Heart right ventricle (tissue), 16 donors: ENCODE measurements at places on chromosomes 12 and 14.
A peak's percentile ranks its signal among the peaks of the same experiment; 100 is the strongest.

GRCh38 chr14:64960762-64961276 lies 11.3 kb downstream of the RAB15 start:
- no peak for DNase-seq

DNA sequence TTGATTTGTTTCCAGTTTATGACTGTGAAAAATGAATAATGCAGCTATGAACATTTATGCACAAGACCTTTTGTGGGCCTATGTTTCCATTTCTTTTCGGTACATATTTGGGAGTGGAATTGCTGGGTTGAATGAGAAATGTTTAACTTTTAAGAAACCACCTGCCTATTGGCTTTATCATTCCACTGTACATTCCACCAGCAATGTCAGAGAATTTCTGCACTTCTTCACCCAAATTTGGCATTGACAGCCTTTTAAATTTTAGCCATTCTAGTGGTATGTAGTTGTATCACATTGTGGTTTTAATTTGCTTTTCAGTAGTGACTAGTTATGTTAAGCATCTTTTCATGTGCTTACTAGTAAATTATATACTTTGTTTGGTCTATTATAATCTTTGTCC lies 317.0 kb upstream of the TMTC1 start:
- DNase-seq: no peak

DNA sequence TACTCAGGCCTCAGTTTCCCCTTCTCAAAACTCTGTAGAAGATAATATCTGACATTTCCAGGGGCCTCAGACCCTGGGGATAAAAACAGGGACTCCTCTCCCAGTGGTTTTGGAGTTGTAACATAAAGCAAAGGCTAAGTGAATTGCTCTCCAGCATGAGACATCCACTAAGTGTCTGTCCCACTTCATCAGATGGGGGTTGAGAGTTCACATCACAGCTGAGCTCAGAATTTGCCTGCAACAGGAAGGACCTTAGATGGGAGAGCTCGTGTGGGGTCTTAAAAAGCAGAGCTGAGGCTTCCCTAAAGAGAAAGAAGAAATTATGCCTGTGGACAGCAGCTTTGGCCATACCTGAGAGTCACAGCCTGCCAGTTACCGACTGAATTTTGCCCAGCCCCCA lies 61.1 kb downstream of the TBX5 start:
- DNase-seq: no peak

DNA sequence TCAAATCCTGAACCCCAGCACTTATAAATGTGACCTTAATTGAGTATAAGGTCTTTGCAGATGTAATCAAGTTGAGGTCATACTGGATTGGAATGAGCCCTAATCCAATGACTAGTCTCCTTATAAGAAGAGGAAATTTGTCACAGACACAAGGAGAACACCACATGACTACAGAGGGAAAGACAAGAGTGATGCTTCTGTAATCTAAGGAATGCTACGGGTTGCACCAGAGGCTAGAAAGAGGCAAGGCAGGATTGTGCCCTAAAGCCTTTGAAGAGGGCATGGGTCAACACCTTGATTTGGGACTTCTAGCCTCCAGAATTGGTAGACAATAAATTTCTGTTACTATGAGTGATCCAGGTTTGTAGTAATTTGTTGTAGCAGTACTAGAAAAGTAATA lies 135.0 kb downstream of the FOXG1 start:
- no peak for DNase-seq

GRCh38 chr12:2032506-2032905 lies 20.3 kb upstream of the CACNA1C start:
- no peak for DNase-seq

- DNase-seq: no peak
These were observed 53.8 kb downstream of the TESC start for GRCh38 chr12:117045160-117046010.

DNA sequence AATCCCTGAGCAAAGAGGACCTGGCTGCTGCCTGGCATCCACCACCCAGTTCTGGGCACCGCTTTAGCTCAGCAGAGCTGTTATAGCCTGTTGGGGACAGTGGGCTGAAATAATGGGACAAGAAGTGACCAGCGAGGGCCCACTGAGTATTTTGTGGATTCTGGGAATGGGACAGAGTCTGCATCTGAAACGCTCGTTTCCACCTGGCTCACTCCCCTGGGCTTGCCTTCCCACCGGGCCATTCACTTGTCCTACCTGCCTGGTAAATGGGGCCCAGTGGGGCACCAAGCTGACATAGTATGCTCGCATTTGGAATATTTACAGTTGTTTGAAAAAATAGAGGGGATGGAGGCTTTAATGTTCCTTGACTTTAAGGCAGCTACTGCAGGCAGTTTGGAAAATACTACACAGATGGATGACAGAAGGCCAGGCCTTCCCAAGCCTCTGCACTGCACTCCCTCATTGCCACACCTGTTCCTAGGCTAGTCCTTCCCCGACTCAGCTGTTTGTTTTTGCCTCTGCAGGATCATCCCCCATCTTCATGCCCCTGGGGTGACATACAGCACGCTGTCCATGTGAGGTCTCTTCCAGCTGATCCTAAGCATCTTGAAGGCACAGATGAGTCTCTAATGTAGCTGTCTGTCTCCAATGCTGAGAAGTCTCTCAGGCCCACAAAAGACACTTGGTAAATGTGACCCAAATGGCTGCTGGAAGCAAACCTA lies 61.3 kb upstream of the DICER1 start:
- DNase-seq: no peak

- DNase-seq: no peak
These were observed 2.9 kb downstream of the RBM23 start for GRCh38 chr14:22915886-22916521.

DNA sequence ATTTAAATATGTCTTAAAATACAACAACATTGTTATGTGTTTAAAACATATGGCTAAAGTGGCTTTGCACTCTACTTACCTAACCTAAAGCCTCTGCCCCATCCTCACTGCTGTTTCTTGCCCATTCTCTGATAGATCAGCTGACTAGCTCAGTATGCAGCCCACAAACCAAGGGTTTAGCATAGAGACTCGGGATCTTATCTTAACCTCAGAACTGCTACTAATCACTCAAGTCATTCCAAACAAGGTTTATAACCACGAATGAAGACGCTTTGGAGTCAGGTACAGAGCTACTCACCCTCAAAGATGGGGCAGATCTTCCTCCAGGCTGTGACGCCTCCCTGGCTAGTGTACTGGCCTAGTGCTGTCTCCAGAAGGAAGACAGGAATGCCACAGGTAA lies 19.3 kb downstream of the SLC6A13 start:
- DNase-seq: no peak

- DNase-seq: no peak
These were observed 72.4 kb upstream of the SSTR1 start for GRCh38 chr14:38135106-38135867.

DNA sequence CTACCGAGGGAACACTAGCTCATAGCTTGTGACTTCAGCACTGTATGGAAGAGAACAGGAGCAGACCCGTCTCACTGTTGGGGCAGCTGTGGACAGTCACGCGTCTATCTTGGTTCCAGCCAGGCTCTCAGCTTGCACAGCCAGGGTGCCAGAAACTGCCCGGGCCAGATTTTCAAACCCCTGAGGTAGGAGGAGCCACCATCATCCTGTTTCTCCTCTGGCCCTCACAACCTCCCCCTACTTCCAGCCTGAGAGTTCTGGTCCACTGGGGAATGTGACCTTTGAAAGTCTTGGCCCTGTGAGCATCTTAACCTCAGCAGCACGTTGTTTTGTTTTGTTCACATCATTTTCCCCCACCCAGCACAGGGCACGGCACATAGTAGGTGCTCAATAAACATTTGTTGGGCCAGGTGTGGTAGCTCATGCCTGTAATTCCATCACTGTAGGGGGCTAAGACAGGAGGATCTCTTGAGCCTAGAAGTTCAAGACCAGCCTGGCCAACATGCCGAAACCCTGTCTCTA lies 50.4 kb downstream of the PSMA6 start:
- DNase-seq: peak; percentile 52

DNA sequence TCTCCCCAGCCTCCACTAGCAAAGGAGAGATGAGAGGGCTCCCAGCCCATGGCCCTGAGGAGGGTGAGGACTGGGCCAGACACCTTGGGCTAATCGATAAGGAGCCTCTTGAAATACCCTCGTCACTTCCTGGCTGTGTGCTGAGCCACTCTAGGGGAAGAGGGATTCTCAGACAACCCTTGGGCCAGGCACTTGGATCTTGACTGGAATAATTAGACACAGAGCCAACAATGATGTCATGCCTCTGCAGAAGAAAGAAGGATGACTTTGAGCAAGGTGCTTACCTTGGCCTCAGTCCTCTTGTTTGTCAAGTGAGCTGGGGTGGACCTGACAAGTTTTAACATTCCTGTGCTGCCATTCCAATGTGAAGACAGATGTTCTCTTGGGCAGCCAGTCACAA lies 83.1 kb downstream of the LRRC74A start:
- DNase-seq: no peak
